T-helper 2 cell treated with Interferon-gamma antibody and Interleukin-4, amounts not matched to agents 5 μg/mL and 100 μg/mL, for 36 hours (primary cell): ENCODE measurements at places on chromosomes 1 and 21.
A peak's percentile ranks its signal among the peaks of the same experiment; 100 is the strongest.

GRCh38 chr1:66312271-66312990 lies 221.5 kb upstream of the SGIP1 start:
- DNase-seq: no peak

DNA sequence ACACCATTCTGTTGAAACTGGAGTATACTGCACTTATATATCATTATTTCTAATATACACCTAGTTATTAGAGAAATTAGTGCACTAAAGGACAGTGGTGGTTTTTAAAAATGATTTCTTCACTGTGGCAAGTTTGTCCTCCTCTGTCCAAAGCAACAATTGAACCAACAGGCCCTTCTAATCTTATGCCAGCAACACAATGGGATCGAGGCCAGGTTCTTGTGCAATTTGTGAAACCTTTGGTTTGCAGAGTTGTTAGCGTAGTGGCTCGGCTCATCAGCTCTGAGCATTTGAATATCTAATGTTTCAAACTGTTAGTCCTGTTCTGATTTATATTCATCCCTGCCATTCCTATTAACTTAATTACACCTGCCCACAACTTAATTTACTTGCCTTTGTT lies 9.9 kb upstream of the LRRC39 start:
- DNase-seq: no peak

- DNase-seq: no peak
These were observed 20.0 kb upstream of the TSNAX start for GRCh38 chr1:231508497-231508896.

DNA sequence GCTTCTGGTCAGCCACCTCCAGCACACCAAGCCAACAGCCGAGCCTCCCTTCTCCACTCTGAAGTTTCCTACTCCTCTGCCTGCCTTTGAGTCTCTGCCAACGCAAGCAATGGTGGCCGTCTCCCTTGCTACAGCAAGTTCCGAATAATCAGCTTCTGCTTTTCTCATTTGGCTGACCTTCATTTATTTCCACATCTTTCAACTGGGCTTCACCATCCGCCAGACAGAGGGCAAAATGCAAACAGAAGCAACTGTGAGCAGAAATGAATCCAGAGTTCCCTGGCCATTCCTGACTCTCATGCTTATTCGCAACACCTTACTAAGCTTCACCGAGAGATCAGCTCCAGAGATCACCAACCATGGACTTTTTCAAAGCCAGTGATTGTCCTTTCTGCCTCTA lies 621.0 kb downstream of the NPHP4 start:
- DNase-seq: no peak

- no peak for DNase-seq
These were observed 137.5 kb upstream of the HMGB4 start for GRCh38 chr1:33726274-33726804.

DNA sequence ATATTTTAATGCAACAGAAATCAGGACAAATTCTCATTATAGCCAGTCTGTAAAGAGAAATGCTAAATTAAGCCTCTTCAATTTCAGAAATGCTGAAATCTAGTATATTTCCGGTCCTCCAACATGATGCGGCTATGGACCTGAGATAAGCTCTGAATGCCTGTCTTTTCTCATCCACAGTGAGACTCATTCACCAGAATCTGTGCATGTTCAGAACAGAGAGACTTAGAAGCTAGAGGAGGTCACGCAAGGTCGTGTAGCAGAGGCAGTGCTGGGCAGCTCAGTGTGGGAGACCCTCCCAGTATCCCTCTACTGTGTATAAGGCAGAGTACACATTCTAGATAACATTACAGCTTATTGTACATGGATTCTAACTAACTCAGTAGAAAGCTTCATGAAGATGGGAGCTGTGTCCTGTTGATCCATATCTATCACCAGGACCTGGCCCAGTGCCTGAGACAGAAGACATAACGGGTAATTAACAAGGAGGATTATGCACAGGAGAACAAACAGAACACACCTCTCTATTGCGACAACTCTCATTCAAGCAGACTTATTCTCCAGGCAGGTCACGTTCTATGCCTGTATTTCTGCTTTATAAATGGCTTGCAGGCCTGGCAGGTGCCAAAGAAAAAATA lies 97.0 kb upstream of the COA6 start:
- DNase-seq: no peak

GRCh38 chr1:211515090-211516023 lies 23.4 kb upstream of the RD3 start:
- peak; percentile 83 for DNase-seq

- DNase-seq: peak; percentile 8
These were observed 154.0 kb upstream of the WNT4 start for GRCh38 chr1:22296701-22297591.

GRCh38 chr1:45148209-45148825 lies 58.1 kb downstream of the ZSWIM5 start:
- no peak for DNase-seq

DNA sequence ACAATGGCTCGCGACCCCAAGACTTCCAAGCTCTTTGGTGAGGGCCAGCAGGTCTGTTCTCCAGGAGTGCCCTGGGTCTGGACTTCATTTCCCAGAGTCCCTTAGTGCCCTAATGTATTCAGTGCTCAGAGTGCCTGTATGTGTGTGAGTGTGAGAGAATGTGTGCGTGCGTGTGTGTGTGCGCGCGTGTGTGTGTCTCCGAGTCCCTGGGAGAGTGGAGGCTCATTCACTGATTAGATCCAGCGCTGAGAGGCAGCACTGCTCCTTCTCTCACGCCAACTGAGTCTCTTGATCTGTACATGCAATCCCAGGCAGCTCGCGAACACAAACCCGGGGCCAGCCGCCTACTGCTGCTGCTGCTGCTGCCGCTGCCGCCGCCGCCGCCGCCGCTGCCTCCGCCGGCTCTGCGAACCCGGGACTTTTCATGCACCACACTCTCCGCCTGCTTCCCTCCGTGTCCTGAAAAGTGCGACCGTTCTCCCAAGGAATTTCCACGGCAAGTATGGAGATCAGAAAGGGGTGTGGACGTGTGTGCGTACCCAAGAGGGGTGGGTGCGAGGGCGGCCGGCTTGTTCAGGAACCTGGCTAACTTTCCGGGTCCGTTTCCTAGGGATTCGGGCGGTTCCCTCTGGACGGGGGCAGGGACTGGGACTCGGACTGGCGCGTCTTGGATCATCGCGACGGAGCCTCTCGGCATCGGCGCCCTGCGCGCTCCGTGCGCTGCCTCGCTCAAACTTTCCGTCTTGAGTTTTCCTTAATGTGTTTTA lies at the start of gene RNF220:
Gene RNF220 (plus strand): TSS at position 225 of the 767 bp plus-strand sequence.
- DNase-seq: peak; percentile 16

GRCh38 chr1:171841931-171842761 lies 848 bp downstream of the DNM3 start:
- DNase-seq: no peak

DNA sequence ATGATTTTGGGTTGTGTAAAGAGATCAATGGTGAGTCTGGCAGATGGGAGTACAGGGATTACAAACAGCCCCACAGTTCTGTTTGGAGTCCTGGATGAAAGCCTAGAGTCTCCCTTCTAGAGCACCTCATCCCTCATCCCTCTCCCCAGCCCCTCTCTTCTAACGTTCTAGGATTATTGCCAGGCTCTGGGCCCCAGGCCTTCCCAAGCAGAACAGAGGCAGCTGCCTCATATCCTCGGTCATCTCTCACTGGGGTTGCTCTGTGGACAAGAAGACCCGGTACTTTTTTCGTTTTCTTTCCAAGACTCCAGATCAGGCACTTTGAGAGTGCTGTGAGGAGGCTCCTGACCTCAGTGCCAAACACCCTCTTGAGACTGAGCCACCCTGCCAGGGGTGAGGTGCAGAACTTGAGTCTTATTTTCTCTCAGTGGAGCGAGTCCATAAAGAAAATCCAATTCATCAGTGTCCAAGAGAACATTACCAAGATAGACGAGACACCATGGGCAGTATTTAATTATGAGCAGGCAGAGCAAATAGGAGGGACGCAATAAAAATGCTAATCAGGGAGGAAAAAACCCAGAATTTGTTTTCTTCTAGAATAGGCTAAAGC lies 17.1 kb upstream of the KCND3 start:
- no peak for DNase-seq

DNA sequence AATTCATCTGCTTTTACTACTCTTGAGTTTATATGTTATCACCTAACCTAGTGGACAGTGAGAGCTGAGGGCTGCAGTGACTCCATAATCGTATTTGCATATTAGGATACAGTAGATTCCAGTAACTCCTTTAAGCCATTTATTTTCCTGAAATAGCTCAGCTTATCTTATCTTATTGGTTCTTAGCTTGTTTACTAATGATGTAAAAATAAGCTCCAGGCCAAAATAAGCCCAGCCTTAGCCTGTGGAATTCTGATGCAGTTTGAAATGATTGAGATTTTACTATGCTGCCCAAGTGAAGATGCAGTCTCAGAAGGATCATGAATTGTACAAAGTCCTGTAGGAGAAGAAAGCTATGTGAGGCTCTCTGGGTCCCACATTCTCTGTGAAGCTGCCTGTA lies 18.1 kb downstream of the ATP1A1 start:
- DNase-seq: no peak

GRCh38 chr1:175203570-175204068 lies 11.0 kb upstream of the KIAA0040 start:
- DNase-seq: no peak

DNA sequence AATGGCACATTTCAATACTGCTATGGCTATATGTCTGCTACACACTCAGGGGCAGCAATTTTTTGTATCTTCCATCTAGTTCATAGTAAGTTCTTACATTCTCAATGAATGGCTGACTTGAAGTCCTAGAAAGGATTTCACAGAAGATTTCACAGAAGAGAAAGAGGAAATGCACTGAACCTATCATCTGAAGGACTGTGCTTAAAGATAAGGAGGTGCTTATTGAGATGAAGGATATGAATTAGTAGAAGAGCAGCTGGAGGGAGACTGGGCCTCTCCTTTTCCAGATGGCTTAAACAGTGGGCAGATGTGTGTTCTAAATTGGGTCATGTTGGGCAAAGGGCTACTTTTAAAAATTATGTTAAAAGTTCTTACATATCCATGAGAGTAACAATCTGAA lies 14.6 kb downstream of the ADAR start:
- DNase-seq: no peak

GRCh38 chr1:228279011-228279721 lies 71.3 kb downstream of the OBSCN start:
- no peak for DNase-seq

DNA sequence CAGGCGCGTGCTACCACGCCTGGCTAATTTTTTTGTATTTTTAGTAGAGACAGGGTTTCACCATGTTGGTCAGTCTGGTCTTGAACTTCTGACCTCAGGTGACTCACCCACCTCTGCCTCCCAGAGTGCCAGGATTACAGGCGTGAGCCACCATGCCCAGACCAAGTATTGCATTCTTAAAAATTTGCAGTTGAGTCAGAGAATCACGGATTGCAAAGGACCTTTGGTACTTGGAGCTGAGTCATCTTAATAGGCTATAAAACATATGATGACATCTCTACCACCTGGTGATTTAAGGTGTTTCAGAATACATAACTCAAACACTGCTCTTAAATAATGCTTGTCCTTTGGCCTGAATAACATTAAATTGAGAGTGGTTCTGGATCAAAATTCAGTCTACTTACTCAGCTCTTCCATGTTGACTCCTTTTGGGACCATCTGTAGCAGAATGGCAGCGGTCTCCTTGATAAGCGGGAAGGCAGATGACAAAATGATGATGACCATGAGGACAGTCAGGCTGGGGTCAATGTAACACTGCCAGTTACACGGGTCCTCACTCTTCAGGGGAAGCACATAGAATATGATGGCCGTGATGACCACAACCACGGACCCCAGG lies 10.4 kb downstream of the SLC30A10 start:
- DNase-seq: no peak

- no peak for DNase-seq
These were observed 25.6 kb upstream of the MOB3C start for GRCh38 chr1:46642115-46642680.

DNA sequence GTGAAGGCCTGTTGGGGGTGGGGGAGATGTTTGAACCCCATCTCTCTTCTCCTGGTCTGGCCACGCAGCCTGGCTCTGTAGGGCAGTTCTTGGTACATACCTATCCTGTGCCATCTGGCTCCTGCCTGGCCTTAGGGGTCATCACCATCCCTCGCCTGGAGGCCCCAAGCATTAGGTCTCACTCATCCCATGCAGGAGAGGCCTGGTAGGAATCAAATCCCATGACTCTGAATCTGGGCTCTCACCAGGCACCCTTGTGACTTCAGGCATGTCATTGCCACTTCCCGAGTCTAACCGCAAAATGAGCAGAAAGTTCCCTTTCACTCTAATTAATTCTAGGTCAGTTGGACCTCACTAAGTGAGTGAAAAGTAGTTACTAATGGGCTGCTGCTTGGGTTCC lies 37.2 kb downstream of the ETNK2 start:
- no peak for DNase-seq

DNA sequence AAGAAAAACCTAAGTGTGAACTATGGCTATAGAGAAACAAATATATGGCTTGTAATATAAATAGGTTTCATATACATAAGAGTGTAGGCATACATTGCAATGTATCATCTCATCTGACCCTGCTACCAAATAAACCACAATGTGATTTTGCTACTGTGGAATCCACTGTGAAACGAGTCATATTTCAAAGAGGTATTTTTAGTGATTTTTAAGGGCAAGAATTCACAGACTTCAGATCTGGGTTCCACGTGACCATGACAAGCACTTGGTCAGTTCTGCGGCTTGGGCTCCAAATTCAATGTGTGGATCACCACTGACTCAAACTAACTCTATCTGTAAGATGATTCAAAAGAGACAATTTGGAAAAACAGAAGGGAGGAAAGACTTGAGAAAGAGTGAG lies 147.0 kb upstream of the ERG start:
- peak; percentile 20 for DNase-seq

- no peak for DNase-seq
These were observed 26.1 kb downstream of the METTL13 start for GRCh38 chr1:171807556-171807955.

DNA sequence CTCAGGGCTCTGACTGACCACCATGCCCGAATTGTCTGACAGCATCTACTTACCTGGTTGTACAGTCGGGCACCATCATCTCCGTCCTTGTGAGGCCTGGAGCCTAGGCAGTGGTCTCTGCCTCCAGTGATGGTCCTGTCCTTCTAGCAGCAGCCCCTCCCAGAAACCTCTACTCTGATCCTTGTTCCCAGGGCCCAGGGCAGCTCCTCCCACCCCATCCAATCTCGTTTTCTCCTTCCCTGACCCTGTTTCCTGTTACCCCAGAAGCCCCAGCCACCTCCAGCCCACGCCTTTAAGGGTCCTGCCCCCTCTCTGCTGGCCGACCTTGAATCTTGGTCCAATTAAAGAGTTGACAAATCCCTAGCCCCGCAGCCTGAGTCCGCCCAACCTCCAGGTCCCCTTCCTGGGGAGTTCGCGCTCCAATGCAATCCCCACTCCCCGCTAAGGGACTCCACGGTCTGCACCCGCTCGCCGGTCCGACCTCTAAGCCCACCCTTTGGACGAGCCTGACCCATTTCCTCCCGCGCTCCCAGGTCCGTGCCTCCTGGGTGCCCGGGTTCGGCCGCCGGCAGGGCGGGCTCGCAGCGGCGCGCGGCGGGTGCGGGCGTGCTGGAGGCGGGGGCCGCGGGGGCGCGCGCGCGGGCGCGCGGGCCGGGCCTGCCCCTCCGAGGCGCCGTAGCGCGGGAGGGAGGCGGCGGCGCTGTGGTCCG lies at the start of gene B4GALT2:
Gene B4GALT2 (plus strand): TSS at position 660 of the 710 bp plus-strand sequence. CDS start 1,951 bp downstream, outside the sequence.
- peak; percentile 51 for DNase-seq

- DNase-seq: no peak
These were observed 20.7 kb upstream of the HRNR start for GRCh38 chr1:152244576-152245273.
